Activated B cell treated with CpG ODN at 0.5 μM for 24 hours (primary cell): ENCODE measurements at places on chromosomes 13 and 19. TPM values are rescaled to one million over a fixed set of nuclear protein-coding genes. Genes with fewer than 3 reads are reported as not detected.

GRCh38 chr13:20177049-20177831 is 15.5 kb downstream of the GJB2 start:
- DNase-seq: no peak

The FPR1 gene
- 0.49 TPM in 1 of 2 replicates, not detected in the other for total RNA-seq

The ZNF506 gene
- 67.1 and 78.6 TPM in 2 replicates for total RNA-seq

The FAM216B gene
- not detected in 2 replicates for total RNA-seq

DNA sequence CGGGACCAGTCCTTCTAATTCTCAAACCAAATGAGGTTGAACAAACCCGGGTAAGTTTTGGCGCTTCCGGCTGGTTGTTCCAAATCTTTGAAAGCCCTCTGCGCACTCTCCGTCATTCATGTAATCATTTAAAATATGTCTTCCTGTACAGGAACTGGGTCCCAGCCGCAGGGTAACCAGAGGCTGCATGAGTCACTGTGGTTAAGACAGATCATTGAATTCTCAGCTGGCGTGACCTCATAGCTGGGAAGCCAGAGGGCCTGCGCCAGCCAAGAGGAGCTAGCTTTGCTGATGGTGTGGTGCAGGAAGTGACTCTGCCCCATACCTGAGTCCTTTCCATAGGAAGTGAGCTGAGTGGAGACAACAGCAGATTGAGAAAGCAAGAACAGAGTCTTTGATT is 135.2 kb downstream of the TSHZ3 start:
- no peak for DNase-seq

- DNase-seq: no peak
Measured at GRCh38 chr13:114118511-114119123, 13.8 kb downstream of the RASA3 start.

GRCh38 chr19:46579361-46579879 is 21.7 kb upstream of the CALM3 start:
- DNase-seq: no peak

DNA sequence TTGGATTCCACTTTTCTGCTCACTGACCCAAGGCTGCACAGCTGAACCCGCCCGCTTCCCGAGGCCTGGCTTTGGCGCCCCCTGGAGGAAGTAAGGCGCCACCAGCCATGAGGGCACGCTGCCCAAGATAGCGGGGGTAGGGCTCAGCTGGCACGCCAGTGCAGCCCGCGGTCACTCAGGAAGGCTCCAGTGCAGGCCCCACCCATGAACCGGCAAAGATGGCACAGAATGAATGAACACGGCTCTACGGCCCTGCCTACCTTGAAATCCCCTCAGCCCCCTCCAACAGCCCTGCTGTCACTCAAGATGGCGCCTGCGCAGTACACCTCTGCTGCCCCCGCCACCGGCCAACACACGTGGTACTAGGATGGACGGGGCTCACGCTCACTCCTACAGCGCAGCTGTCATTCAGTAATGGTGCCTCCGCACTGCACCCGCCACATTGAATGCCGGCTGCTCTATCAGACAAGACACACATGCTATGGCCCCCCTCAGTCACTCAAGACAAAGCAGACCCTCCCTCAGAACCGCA is 3.0 kb downstream of the PEG3 start:
- DNase-seq: no peak
